ENCODE measurements at places on chromosomes 3 and 15.

DNA sequence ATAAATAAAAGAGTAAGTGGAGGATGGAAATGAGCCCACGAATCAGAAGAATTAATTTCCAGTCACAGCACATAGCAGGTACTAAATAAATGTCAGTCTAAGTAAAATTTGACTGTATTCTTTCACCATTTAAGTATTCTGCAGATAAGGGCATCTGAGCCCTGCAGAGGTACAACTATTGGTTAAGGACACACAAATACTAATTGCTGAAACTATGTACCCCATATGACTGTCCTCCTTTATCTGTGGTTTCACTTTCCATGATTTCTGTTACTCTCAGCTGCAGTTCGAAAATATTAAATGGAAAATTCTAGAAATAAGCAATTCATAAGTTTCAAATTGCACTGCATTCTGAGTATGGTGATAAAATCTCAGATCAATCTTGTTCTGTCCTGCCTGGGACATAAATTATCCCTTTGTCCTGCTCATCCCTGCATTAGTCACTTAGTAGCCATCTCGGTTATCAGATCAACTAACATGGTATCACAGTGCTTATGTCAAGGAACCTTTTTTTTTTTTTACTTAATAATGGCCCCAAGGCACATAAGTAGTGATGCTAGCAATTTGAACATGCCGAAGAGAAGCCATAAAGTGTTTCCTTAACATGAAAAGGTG is 95.1 kb downstream of the LSAMP start:
- DNase-seq = no peak

DNA sequence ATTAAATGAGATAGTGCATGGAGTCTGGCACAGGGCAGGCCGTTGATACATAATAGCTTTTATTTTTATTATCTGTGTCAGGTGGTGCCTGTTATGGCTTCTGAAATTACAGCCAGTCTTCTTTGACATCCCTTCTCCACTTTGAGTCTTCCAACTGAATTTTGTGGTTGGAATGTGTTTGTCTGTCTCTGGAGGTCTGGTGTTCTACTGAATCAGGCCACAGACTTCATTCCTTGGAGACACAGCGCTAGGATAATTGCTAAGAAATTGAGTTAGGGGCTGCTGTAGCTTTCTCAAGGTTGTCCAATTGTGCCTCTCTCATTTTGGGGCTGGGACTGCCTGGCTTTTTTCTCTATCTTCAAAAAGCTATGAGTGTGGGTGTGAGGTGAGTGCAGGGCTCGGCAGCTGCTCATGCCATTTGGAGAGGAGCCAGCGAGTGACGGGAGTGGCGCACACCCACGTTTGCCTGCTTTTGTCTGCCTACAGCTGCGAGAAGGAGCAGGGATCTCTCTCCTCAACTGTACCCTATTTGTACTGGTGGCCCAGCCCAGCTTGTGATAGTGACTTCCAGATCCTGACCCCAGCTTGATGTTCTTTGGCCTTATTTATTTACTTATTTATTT is 49.8 kb upstream of the SYN2 start:
- DNase-seq = no peak

- DNase-seq = no peak
Measured at GRCh38 chr15:95429345-95429744, 901.2 kb upstream of the NR2F2 start.

DNA sequence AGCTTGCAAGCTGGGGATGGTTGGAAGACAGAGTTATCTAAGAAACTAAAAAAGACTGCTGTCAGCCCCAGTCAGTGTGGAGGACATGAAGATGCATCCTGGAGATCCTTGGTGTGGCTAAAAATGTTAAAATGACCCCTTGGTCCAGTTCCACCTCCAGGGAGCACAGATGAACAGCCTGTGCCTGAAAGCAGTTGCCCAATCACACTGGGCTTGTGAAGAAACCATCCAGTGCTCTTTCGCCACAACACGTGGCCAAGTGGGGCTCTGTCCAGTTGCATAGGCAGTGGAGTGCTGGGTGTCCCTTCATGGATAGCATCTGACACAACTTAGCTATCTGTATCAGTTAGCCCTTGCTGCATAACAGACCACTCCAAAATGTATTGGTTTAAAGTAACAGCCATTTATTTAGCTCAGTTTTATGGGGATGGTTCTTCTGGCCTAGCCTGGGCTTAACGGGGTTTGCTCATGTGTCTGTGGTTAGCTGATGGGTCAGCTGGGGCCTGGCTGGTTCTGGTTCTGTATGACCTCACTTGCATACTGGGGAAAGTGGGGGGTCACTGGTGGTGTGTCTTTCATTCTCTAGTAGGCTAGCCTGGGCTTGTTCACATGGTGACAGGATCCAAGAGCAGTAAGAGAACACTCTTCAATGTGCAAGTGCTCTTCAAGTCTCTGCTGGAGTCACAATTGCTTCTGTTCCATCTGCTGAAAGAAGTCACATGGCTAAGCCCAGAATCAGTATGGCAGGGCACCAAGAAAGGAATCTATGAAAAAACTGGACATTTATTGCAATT is 226.2 kb downstream of the PDCD6IP start:
- DNase-seq = no peak

- no peak for DNase-seq
Measured at GRCh38 chr3:146166415-146166821, 5.4 kb upstream of the PLOD2 start.

DNA sequence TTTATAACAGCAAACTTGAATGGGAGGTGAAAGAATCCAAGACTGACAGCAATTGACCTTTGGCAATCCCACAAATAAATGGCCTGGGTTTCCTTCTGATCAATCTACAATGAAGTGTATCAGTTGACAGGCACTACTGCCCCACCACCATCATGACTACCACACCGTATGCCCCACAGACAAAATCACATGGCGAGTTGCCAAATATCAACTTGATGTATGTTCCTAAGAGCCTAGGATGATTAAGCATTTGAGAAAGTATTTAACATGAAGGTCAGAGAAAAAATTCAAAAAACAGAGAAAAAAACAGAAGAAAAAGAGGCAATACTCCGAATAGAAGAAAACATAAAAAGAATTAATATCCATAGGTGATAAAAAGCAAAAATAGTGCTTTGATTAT is 215.9 kb upstream of the STAC start:
- no peak for DNase-seq

DNA sequence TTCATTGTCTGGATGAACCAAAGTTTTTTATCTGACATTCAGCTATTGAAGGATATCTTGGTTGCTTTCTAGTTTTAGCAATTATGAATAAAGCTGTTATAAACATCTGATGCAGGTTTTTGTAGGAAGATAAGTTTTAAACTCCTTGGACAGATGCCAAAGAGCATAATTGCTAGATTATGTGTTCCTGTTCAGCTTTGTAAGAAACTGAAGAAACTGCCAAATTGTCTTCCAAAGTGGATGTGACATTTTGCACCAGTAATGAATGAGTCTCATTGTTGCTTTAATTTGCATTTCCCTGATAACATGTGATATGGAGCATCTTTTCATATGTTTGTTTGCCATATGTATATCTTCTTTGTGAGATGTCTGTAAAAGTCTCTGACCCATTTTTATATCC is 239.9 kb upstream of the TTC14 start:
- DNase-seq = no peak

DNA sequence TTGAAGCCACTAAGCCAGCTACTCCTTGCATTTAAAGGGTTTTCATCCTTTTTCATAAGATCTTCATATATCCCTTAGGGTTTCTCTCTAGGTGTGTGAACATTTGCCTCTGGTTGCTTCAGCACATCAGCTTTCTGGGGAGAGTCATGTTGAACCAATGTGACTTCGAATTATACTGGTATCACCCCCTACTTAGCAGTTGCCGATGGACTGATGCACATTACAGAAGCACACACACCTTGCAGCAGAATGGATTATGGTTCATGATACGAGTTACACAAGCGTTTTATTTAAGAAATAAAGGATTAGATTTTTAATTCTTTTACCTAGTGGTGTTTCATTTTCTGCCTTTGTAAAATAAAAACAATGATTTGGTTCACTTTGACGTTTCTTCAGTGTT is 39.6 kb downstream of the FBXO22 start:
- DNase-seq = no peak

GRCh38 chr15:65389226-65389625 is 11.4 kb upstream of the IGDCC3 start:
- no peak for DNase-seq

DNA sequence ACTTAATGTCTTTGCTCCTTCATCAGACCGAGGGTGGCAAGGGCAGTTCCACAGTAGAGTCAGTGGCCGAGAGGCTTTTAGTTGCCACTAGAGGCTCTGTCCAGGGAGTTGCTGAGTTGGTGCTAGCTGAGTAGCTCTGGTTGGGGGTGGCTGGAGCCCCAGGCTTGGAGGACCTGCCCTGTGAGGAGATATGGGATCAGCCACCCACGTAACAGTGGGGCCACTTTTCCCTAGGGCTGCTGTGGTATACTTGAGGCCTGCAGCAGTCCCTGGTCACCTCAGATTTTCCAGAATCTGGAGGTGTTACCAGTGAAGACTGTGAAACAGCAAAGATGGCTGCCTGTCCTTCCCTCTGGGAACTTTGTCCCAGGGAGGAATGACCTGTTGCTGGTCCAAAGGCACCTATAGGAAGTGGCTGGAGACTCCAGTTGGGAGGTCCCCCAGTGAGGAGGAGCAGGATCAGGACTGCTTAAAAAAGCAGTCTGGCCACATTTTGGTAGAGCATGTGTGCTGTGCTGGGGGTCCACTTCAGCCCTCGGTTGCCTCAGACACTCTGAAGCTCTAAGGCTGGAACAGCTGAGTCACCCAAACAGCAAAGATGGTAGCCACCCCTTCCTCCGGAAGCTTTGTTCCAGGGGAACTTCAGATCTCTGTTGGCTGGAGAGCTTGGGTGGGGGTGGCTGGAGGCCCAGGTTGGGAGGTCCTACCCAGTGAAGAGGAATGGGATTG is 72.9 kb downstream of the AKAP13 start:
- no peak for DNase-seq

- no peak for DNase-seq
Measured at GRCh38 chr15:69996321-69997160, 101.2 kb downstream of the TLE3 start.

DNA sequence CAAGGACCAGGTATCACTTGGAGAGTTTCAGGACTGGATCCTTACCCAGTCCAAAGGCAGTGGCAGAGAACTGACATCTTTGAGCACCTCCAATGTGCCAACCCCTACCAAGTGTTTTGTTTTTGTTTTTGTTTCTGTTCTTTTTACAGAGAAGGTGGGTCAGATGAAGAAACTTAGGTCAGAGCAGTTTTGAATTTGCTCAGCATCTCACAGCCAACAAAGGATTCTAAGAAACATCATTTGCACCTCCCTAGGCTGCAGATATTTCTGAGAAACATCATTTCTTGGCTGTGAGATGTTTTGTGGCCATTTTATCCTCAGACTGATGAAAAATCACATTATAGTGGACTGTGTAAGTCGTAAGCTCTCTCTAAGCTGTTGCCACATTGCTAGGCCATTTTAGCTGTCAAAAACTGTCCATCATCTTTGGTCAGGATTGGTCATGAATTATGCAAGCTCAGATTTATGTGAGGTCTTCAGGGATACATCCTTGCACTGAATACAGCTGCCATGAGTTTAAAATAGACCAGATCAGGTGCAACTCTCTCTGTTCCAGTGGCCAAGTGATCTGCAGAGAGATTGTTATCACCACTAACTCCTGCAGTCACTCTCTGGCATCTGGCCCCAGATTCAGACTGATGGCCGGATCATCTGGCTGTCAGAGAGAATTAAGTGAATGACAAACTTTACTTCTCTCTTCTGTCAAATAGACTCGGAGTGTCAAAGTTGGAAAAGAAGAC is 341.5 kb downstream of the EPHB1 start:
- DNase-seq = no peak

- DNase-seq = no peak
Measured at GRCh38 chr3:19002606-19003005, 145.7 kb upstream of the KCNH8 start.

DNA sequence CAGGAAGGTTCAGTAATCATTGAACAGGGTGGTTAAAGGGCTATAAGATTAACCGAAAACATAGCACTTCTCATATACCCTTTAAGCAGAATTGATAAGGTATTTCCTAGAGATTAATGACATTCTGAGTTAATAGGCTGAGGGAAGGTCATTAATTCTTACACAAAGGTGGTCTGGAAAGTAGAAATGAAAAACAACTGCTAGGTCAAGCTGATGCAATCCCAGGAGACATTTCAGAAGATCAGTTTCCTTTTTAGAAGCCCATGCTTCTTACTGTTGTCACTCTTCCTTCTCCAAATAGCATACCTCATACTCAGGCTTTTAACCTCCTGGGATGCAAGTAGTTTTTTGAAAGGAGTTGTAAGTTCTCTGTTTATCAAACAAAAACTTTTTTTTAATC is 8.8 kb downstream of the FILIP1L start:
- DNase-seq = no peak

GRCh38 chr15:85692873-85693272 is 101.9 kb downstream of the KLHL25 start:
- no peak for DNase-seq

- DNase-seq = no peak
Measured at GRCh38 chr15:39497016-39497758, 83.7 kb upstream of the THBS1 start.

DNA sequence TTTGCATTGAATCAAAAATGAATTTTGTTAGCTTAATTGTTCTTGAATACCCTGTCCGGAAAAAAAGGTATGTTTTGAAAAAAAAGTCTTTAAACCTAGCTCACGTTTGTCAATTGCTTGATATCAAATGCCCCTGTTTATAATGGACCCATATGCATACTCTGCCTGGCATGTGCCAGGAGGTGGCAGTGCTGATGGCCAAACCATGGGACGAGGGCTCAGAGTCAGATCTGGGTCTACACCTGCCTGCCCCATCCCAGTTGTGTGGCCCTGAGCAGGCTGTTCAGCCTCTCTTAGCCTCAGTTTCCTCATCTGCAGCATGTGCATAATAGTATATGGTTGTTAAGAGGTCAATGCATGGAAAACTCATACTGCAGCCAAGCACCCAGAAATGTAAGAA is 38.8 kb downstream of the PRKCD start:
- no peak for DNase-seq

GRCh38 chr15:63473999-63474809 is 30.2 kb upstream of the USP3 start:
- no peak for DNase-seq

GRCh38 chr3:55605443-55606236 is 118.5 kb upstream of the WNT5A start:
- no peak for DNase-seq

DNA sequence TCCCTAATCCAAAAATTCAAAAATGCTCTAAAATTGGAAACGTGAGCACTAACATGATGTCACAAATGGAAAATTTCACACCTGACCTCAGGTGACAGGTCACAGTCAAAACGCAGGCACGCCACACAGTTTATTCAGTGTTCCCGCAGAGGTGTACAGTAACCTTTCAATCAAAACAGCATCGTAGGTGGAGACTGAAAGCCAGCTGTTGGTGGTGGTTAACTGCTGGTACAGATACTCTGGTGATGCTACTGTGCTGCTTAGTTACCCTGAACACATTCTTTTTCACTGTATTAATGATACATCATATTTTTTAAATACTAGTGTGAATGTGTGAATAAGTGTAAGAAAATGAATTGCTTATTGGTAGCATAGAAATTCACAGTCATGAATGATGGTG is 23.8 kb downstream of the RAB11A start:
- DNase-seq = no peak
